ENCODE measurements at places on chromosomes 11 and 22. TPM values are rescaled to one million over a fixed set of nuclear protein-coding genes. Genes with fewer than 3 reads are reported as not detected.

Gene NCAM1
- 0.09 TPM for total RNA-seq

Gene MMP13
- total RNA-seq = not detected

DNA sequence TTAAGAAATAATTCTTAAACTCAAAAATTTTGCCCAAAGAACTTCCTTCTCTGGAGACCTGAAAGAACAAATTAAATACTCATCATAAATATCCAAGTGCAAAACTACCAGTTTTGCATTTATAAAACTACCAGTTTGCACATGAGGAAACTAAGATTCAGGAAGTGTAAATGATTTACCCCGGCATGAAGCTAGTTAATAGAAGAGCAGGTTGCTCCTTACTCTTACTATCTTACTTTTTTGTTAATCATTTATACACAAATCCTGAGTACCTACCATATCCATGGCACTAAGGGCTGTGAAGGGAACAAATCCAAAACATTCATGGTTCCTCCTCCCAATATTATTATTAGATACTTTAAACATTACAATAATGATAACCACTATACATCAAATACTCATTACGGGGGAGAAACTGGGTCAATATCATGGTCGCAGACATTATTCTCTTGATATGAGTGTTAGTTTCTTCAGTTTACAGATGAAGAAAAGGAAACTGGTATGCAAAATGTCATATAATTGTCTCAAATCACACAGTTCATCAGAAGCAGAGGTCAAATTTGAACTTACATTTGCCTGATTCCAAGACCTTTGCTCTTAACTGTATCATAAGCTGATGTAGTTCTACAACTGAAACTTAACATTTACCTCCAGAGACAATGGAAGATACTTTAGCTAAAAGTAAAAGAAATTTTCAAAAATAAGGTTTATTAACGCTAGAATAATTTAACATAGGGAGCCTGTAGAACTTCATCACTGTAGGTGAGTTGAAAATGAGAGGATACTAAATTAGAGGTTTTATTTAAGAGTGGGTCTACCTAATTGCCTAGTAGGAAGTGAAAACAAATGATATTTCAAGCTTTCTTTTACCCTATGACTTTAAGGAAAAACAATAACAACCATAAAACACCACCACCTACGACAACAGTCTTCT lies 74.5 kb downstream of the FAM76B start:
- no peak for DNase-seq

DNA sequence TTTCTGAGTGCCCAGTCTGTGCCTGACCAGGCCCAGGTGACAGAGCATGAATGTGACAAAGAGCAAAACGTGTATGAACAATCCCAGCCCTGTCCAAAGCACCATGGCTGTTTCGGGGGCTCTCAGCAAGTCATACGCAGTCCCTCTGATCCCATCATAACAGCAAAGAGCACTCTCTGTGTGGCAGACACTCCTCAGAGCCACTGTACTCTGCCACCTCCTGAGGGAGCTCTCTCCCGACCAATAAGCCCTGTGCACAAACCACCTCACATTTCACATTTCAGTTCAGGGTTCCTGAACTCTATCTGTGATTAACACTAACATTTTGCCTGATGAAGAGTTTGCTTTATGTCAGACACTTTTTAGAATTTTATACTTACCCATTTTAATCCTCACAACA lies 6.6 kb downstream of the DGCR2 start:
- no peak for DNase-seq

GRCh38 chr11:134580610-134580975 lies 168.6 kb upstream of the B3GAT1 start:
- no peak for DNase-seq

Gene DDX25
- not detected for total RNA-seq

Gene SLC22A9
- total RNA-seq = not detected

GRCh38 chr11:33027846-33028536 lies 11.4 kb upstream of the TCP11L1 start:
- no peak for DNase-seq

DNA sequence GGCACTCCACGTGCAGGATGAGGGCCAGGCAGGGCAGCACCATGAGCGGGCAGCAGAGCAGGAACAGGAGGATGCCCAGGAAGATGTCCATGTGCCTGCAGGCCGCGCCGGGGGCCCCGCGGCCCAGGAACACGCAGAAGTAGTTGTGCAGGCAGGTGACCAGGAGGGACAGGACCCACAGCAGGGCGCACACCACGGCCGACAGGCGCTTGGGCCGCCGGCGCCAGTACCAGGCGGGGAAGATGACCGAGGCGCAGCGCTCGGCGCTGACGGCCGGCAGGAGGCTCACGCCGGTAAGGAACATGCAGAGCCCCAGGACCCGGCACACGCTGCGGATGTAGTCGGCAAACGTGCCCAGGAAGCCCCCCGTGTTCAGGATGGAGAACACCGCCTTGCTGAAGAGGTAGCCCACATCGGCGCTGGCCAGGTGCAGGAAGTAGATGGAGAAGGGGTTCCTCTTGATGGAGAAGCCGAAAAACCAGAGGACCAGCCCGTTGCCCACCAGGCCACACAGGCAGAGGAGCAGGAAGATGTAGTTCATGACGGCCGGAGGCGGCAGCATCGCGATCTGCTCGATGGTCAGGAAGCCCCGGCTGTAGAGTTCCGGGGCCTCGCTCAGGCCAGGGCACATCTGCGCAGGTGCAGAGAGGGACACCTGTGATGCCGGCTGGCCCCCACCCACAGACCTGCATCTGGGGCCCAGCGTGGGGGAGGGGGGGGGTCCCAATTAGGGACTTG lies 7.2 kb downstream of the MRGPRF start:
- no peak for DNase-seq

Gene APOC3
- total RNA-seq = not detected

Gene MYRF
- total RNA-seq = 0.25 TPM

Gene MAPK12
- 8.1 TPM for total RNA-seq

DNA sequence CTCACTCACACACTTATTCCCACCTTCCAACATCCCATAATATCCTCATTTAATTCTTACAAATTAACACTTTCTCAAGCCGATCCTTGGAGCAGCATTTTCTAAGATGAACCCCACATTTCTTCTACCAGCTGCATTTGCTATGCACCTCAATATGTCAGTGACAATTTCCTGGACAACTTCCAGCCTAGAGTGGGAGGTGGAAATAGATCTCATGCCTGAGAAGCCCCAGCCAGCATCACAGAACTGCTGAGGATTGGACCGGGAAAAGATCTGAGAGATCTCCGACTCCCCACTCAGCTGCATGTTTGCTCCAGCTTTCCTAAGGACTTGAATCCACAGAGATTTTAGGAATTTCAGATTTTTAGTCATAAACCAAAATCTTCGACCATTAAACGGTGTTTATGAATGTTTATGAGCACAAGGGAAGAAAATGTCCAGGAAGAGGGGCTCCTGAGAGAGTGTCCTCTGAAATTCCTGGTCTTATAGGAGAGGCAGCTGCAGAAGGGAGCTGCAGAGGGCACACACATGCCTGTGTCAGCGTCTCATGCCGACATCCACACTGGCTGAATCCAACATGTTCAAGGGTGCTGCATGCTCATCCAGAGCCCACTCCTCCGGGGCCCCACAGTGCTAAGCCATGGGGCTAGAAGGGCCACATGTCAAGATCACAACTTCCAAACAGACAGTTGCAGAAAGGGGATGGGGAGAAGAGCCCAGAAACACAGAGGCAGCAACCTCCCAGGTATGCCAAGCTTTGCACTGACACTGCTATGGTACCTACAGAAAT lies 68.6 kb downstream of the MICAL3 start:
- no peak for DNase-seq

Gene UNC93B1
- total RNA-seq = 16.7 TPM

GRCh38 chr11:1131033-1131911 lies 26.5 kb upstream of the MUC5AC start:
- DNase-seq = no peak

DNA sequence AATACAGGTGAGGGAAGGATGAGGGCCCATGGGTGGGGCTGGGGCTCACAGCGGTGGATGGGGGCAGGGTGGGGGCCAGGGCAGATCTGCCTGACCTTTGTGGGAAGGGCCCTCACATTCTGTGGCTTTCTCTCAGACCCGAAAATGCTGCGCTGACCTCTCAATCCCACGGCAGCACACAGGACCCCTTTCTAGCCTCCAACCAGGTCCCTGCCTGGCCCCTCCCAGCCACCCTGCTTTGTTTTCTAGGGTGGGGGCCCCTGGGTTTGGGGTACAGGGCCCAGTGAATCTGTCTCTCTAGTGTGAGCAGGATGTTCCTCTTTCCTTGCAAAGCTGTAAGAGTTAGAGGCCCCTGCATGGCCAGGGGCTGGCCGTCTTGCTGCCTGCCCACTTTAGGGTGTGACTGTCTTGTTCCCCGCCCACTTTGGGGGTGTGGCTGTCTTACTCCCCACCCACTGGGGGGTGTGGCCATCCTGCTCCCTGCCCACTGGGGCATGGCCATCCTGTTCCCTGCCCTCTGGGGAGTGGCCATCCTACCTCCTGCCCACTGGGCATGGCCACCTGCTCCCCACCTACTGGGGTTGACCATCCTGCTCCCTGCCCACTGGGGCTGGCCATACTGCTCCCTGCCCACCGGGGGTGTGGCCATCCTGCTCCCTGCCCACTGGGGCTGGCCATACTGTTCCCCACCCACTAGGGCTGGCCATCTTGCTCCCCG lies 11.5 kb downstream of the PARVG start:
- peak; percentile 74 for DNase-seq

DNA sequence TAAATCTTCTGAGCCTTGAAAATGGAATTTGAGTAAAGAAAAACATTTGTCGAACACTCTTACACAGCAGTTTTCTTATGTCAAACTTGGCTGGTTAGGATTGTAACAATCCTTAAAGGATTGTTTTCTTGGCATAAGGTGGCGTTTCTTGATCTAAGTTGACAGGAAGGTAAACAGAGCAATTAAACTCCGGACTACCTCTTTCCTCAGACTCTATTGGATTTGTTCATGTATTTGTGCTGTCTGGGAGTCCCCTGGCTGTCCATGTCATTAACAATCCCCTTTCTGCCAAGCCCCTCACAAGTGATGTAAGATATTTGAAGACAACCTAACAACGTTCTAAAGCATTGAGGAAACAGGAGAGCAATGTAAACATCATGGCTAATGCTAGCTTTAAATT lies 222.5 kb upstream of the SNX19 start:
- no peak for DNase-seq

GRCh38 chr11:47469361-47470179 lies 20.6 kb upstream of the RAPSN start:
- DNase-seq = no peak

Gene PAMR1
- not detected for total RNA-seq

- DNase-seq = no peak
Measured at GRCh38 chr11:707817-708420, 1.9 kb downstream of the EPS8L2 start.

DNA sequence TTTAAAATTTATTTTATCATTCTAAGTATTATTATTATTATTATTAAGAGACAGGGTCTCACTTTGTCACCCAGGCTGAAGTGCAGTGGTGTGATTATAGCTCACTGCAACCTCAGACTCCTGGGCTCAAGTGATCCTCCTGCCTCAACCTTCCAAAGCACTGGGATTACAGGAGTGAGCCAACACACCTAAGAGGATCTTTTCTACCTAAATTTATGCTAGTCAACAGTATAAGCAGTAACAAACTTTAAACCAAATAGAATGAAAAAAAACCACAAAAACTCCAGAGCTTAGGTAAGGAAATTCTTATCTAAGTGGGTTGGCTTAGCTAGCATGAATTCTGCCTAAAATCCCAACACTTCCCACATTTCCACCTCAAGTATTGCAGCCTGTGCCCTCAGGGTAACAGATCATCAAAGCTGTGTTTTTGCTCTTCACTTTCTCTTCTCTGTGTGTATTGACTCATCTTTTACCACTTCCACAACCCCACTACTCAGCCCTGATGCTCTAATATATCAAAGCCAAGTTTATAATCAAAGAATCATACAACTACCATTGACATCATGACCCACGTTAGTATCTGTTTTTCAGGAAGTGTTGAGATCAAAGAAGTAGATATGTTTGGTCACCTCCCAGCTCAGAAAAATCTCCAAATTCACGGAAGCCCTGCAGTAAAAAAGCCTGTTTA lies 93.7 kb upstream of the SPON1 start:
- peak; percentile 30 for DNase-seq

DNA sequence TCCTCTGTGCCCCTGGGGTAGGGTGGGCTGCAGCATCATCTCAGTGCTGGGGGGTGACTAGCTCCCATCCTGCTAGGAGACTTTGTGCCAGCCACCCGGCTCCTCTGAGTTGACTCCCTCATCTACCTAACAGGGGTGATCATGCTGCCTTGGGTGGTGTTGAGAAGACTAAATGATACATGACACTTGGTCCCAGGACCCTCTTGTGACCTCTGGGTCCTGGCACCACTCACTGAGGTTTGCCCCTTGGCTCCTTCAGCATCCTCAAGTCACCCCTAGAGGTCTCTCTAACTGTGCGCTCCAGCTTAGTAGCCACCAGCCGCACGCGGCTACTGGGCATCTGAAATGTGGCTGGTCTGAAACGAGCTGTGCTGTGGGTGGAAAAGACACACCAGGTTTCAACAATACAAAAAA lies 72.1 kb downstream of the LRRC32 start:
- peak; percentile 47 for DNase-seq

Gene NDUFV1
- total RNA-seq = 253 TPM

Gene PPP1CA
- total RNA-seq = 227 TPM

- DNase-seq = no peak
Measured at GRCh38 chr22:44448271-44448830, 49.7 kb downstream of the RTL6 start.

Gene GUCY1A2
- total RNA-seq = not detected

Gene NFAM1
- total RNA-seq = 0.11 TPM

Gene ENDOD1
- total RNA-seq = 11.1 TPM

DNA sequence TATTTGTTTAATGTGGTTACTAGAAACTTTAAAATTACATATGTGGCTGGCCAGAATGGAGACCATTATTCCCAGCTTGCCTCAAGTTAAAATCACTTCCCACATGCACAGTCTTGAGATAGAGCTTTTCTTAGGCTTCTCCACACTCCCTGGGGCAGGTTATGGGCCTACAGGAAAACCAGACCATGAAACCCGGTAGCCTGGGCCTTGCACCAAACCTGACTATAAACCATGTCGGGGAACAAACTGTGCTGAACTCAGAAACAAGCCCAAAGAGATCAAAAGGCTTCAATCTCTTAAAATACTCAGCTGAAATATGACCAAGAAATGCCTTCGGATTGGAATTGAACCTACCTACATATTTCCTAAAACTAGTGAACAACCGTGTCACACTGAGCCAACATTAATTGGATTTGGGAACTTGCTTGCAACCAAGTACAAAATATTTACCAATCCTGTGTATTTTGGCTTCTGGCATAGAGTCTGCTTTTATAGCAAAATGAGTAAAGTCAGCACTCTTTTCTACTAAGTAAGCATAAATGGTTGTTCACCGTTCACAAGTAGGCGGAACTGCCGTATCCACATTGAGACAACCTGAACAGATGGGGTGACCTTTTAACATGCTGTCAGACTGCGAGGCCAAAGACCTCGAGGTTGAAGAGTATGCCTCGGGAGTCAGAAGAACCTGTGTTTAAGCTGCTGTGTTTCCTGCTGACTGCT lies 199.5 kb downstream of the FAM76B start:
- DNase-seq = no peak

Gene OR10D3
- not detected for total RNA-seq

DNA sequence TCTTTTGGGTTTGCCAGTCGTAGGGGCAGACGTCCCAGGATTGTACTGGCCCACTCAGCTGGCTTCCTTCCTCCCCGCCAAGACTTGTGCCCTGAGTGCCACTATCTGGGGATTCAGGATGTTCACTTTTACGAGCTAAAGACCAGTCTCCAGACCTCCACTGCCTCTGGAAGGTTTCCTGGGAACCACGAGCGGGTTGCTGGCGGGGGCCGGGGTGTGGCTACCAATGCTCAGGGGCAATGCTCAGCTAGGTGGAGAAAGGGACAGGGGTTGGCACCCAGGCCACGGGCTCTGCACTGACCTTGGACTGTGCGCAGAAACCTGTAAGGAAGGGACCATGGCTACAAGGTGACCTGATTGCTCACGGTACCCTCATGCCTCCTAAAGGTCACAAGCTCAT lies 2.2 kb downstream of the NEFH start:
- no peak for DNase-seq
